Activated T-cell treated with anti-CD3 and anti-CD28 coated beads, Interleukin-2, amount 50 U/mL, for 24 hours (primary cell): ENCODE measurements at places on chromosomes 4 and X.
A peak's percentile ranks its signal among the peaks of the same experiment; 100 is the strongest.

GRCh38 chr4:86243750-86244149 is 116.1 kb downstream of the MAPK10 start:
- DNase-seq: no peak

DNA sequence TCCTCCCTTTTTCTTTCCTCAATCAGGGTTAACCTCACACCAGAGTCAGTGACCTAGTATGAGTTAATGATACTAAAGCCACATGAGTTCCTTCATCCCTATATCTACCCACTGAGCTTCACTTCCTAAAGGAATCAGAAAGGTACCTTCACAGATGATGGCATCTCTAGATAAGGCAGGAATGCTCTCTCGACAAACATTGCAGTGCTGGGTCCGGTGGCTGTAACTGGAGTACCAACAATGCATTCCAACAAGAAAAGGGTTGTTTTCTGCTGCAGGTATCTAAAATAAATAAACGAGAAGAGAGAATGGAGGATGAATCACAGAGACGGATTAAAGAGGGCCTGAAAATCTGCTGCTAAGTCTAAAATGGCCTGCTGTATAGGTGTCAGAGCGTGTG is 66.7 kb downstream of the DGKK start:
- no peak for DNase-seq

DNA sequence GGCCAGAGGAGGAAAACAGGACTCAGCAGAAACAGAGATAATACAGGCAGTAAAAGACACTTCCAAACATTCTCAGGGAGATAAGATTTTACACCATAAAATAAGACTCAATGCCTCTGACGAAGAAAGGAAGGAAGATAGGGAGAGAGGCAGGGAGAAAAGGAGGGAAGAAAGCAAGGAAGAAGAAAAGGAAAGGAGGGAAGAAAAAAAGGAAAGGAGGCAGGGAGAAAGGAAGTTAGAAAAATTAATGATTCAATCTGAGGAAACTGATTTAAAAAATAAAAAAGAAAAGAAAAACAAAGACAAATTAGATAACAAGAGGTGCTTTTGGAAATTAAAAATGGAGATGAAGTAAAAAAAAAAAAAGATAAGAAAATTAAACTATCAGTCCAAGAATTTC is 72.1 kb downstream of the PDS5A start:
- DNase-seq: no peak

DNA sequence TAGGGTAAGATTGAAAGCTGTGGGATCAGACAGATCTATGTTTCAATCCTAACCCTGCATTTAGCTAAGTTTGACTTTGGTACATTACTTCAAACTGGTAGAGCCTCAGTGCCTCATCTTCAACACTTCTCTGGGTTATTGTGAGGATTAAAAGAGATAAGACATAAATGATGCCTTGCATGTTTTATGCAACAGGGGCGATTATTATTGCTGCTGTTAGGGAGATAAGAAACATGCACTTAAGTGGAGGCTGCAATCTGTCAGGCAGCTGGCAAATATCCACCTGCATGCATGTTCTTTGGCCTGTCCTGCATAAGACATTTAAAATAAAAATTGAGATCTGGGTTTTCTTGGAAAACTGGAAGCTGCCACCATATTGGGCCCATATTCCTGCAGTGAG is 24.6 kb downstream of the UNC5C start:
- no peak for DNase-seq

DNA sequence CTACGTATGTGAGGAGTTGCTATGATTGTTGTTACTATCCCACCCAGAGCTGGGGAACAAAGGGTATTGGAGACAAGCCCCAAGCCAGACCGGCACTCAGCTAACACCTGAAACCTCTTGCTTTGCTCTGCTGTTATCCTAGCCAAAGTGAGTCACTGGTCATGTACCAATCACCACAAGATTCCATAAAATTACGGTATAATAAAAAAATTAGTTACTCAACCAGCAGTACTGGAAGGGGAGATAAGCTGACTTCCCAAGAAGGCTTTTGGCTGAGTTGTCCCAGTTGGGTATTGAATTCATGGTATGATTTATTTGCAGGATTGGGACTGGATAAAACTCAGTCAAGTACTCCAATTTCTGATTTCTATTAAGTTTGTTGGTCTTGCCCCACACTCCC is 5.3 kb downstream of the EDA2R start:
- DNase-seq: no peak

DNA sequence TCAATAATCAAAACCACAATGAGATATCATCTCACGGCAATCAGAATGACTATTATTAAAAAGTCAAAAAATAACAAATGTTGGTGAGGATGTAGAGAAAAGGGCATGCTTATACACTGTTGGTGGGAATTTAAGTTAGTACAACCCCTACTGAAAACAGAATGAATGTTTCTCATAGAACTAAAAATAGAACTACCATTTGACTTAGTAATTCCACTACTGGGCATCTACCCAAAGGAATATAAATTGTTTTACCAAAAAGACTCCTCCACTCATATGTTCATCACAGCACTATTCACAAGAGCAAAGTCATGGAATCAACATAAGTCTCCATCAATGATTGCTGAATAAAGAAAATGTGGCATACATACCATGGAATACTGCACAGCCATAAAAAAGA is 278.1 kb upstream of the ARSJ start:
- DNase-seq: no peak

DNA sequence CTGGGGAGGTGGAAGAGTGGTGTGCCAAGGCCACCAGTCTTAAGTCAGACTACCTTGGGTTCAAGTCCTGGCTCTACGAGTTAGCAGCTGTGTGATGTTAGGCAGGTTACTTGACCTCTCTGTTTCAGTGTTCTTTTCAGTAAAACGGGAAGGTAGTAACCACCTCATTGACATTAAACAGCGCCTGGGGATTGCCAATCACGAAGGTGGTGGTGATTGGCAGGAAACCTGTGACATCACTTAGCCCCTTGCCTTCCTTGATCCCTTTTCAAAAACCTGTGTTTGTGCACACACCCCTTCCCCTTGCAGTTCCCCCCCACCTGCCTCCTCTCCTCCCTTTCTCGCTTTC is 7.6 kb downstream of the KLF3 start:
- DNase-seq: no peak

GRCh38 chrX:100409610-100410590 is at the start of gene PCDH19:
Gene PCDH19 (minus strand): TSS chrX:100410273. CDS start chrX:100408597, 1,676 bp downstream.
- peak; percentile 49 for DNase-seq

DNA sequence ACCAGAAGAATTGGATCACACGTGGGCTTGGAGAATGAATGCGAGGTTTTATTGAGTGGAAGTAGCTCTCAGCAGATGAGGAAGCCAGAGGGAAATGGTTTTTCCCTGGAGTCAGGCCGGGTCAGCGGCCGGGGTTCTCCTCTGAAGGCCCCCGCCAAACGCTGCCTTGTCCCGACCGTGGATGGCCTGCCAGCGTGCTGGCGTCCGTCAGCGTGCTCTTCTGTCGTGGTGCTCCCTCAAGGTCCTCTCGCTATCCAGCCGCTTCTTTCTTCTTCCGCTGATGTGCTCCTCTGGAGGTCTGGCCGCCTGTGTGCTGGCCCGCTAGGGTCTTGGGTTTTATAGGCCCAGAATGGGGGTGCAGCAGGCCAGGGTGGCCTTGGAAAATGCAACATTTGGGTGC is 632.2 kb downstream of the TRAM1L1 start:
- DNase-seq: no peak

DNA sequence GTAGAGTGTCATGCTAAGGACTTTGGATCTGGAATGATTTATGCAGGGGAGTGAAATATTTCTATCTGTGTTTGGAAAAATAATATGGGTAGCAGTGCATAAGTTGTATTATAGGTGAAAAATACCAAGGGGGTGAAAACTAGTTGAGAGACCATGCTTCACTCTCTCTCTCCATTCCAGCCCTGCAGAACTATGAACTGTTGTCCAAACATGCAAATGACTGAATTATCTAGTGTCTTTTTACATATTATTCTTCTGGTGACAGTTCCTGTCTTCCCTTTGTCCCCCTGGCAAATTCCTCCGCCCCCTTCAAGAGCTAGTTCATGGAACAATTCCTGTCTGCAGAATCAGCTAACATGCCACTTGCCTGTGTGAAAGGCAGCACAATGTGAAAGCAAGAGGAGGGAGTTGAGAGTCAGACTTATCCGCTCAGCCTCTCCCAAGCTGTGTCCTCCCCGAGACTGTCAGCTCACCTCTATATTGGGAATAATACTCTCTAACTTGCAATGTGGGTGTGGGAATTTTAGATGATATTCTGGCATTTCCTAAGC is 2.3 kb downstream of the PF4 start:
- no peak for DNase-seq

GRCh38 chr4:128832243-128832625 is 22.7 kb downstream of the JADE1 start:
- DNase-seq: no peak

- DNase-seq: no peak
Observed at GRCh38 chrX:13658602-13659001, 5.7 kb downstream of the TCEANC start.

DNA sequence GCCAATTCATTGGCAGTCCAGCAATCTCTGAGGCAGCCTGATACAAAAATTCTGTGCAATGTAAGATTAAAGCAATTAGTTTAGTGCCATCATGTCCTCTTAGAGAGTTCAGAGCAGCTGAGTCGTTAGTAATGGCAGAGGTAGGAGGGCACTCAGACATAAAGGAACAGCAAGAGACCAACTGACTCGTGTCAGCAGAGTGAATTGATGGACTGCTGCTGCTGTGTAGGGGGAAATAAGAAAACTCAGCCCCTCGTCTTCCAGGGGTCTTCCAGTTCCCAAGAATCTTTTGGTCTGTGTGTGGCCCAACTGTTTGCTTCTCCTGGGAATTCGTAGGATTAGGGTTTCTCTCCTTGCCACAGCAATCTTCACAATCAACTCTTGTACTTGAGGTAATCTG is 100.9 kb downstream of the TTC29 start:
- no peak for DNase-seq

GRCh38 chr4:85084371-85085094 is 118.0 kb upstream of the WDFY3 start:
- no peak for DNase-seq

DNA sequence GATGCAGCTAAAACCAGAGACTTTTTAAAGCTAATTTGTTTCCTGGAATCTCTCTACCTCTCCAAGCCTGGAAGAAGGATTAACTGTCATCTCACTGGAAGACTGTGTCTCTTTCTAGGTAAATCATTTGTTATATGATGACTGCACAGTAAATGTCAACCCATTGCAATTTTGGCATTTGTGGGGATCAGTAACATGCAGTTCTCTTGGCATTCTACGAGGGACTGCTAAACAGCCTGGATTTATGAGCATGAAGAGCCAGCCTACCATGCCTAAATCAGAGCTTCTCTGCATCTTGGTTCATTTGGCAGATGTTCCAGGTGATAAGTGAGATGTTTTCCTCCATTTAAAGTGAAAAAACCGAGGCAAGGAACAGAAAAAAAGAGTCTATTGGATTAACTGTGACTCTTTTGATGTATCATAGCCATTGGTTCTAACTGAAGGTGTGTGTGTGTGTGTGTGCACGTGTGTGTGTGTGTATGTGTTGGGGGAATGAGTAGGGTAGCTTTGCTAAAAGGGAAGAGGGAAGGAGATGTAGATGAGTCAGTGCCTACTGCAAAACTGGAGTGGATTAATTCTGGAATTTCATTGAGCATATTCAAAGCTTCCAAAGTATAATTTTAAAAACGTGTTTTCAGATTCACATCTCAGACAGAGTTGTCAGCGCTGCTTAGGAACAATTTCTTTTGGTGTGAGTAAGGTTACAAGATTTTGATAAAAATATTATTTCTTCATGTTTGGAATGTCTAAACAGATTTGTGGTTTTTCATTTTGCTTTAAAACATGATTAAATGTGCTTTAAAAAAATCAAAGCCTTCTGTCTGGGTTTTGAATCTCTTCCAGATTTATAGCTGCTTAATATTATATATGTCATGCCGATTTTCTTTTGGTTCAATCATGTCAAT is 123.2 kb upstream of the LNX1 start:
- DNase-seq: no peak

GRCh38 chr4:27098034-27098433 is 237.4 kb downstream of the STIM2 start:
- DNase-seq: no peak
